ENCODE measurements at places on chromosomes 4 and X.
A peak's percentile ranks its signal among the peaks of the same experiment; 100 is the strongest.

GRCh38 chr4:17597517-17597916 is 16.9 kb upstream of the MED28 start:
- peak; percentile 45 for DNase-seq

DNA sequence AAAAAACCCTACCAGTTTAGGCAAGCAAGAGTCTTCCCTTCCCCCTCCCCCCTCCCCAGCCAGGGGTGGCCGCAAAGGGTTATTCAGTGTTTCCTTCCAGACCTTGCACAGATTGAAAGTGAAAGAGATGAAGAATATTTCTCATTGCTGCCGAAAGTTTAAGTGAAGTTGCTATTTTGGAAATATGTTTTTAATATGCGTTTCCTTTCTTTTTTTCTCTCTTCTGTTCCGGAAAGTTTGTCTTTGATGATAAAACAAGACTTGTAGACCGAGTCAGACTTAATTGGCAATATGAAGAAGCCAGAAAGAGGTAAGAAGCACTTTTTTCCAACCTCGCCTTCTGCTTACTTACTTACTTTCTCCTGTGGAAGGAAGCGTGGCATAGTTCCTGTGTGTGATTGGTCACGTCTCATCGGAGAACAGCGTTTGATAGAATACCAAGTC is 58.5 kb upstream of the CLCN4 start:
- DNase-seq = no peak

- DNase-seq = no peak
Observed at GRCh38 chrX:32370456-32371205, 840.7 kb downstream of the DMD start.

- peak; percentile 48 for DNase-seq
Observed at GRCh38 chr4:106258145-106259045, 57.6 kb downstream of the TBCK start.

- no peak for DNase-seq
Observed at GRCh38 chrX:43631841-43632240, 24.3 kb upstream of the MAOA start.

- DNase-seq = peak; percentile 25
Observed at GRCh38 chrX:45756557-45756956, 555.9 kb upstream of the DIPK2B start.

GRCh38 chrX:6021316-6022091 is 207.2 kb downstream of the NLGN4X start:
- peak; percentile 80 for DNase-seq

DNA sequence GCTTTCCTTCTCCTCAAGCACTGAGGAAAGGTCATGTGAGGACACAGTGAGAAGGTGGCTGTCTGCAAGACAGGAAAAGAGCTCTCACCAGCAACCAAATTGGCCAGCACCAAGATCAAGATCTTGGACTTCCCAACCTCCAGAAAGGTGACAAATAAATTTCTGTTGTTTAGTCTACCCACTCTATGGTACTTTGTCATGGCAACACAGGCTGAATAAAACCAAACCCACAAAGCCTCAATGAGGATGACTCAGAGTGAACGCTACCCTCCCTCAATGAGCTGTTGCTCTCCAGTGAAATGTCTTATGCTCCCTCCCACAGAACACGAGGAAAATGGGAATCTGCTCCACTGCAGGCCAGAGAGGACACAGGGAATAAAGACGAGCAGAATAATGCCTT is 244.1 kb downstream of the RAB28 start:
- peak; percentile 84 for DNase-seq

DNA sequence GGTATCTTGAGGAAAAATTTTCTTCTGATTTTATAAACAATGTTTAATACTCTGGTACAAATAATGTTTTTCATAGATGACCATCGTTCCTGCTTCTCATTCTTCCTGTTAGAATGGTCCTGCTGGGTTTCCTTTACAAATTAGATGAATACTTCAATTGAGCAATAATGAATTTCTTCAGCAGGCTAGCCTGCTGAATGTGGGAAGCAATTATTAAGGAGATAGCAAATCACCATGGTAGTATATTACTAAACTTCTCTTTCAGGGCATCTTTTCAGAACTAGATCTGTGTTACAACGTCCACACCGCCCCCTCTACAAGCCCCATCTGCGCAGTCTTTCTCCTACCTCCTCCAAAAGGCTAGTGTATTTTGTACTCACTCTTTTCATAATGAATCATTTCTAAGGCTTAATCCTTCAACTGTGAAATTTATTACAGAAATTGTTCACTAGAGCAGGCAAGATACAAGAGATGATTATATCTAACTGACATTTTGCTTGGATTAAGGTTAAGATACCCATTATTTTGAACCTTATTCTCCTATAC is 38.4 kb downstream of the GPRIN3 start:
- no peak for DNase-seq

DNA sequence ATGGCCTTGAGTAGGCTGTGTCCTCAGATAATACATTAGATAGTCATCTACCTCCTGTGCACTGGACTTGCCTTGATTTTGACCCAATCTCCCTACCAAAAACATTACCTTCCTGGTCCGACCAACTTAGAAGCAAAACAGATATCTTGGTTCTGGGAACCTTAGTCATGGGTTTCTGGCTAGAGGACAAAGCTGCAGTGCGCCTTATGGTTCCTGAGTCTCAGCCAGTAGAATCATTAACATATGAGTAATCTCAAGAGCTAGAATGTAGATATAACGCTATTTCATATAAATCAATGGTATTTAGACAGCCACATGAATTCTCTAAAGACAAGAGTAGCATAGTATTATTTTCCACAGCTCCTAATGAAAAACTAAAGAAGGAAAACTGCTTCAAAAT is 83.1 kb downstream of the GRIA3 start:
- peak; percentile 59 for DNase-seq

GRCh38 chr4:156638334-156638733 is 333.3 kb downstream of the PDGFC start:
- DNase-seq = peak; percentile 77

DNA sequence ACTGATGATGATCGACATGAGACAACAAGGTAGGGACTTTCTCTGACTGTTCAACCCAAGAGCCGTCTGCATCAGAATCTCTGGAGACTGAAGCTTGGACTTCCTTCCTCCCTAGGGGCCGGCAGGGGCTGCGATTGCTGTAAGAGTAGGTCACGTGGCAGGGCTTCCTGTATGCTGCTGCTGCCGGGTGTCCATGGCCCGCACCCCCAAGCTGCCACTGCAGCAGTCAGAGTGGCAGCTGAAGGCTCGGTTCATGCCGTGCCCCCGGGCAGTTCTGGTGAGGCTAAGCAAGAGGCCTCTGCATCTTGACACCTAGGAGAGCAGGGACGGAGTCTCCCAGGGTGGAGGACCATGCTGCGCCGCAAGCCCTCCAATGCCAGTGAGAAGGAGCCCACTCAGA is at the start of gene SASH3:
Gene SASH3, plus strand, starts transcription at position 203 of the 400 bp plus-strand sequence. Its CDS starts 149 bp downstream, at position 352.
- DNase-seq = no peak

DNA sequence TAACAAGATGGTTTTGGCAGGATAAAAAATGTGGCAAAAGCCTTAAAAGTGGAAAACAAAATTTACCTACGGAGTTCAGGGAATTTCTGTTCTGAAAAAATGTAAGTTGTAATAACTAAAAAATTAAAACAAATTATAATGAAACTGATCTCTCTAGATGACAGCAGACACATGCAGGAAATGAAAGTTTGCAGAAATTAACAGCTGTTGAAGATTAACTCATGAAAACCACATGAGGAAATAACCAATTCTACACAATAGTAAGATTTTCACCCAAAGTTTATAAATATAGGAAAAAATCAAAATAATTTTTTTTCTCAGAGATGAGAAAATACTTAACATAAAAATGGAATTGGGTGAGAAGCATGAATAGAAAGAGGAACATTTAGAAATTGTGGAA is 47.5 kb upstream of the UGT2B15 start:
- DNase-seq = no peak

- peak; percentile 77 for DNase-seq
Observed at GRCh38 chrX:153539171-153539978, 21.9 kb downstream of the ATP2B3 start.

GRCh38 chrX:111649638-111650037 is 31.3 kb upstream of the ALG13 start:
- no peak for DNase-seq

GRCh38 chrX:70970482-70970995 is 39.6 kb upstream of the SLC7A3 start:
- peak; percentile 16 for DNase-seq

GRCh38 chrX:150897421-150898320 is 797 bp downstream of the CD99L2 start:
- DNase-seq = peak; percentile 43

DNA sequence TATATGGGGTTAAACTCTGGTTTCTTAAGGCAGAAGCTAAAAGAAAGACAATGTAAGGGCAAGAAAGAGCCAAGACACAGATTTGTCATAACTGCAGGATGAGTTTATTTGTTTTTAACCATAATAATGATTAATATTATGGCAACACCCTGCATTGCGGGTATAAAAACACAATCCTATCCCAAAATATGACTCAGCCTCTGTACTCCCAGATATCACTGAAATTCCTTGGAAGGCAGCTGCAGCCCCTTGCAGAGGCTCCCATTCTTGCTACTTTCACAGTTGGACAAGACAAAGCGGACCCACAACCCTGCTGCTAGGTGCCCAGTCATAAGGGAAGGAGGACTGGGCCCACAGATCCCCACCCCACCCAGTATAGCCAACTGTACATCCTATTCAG is 20.4 kb upstream of the FGF16 start:
- DNase-seq = no peak

DNA sequence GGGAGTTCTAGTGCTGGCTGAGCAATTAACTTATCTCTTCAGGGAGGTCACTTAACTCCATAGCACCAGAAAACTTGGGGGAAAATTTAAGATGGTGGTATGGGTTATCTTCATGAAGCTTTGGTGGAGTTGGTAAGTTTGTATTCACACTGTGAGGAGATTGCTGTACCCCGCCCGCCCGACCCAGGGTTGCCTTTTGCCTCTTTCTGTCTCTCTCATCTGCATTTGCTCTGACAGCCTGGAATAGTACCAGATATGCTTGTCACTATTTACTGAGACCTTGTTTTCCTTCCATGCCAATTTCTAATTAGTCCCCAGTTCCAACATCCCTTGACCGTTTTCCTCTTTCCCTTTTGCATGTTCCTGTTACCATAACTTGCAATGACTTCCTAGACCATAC is 33.1 kb upstream of the ARHGEF9 start:
- no peak for DNase-seq

DNA sequence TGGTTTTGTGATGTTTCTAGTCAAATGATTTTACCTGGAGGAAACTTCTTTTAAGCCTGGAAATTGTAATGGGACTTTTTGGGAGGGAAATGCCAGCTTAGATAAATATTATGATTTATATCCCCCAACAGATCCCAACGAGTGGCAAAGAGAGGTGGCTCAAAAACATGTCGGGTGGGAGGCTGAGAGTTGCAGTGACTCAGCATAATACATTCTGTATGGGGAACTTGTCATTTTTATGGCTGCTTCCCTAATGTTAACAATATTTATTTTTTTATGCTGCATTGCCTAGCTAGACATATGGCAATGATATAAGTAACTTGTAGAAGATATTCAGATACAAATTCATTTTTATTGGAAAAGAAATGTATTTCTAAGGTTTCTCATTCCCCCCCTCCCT is 219.0 kb downstream of the ARHGAP10 start:
- no peak for DNase-seq

DNA sequence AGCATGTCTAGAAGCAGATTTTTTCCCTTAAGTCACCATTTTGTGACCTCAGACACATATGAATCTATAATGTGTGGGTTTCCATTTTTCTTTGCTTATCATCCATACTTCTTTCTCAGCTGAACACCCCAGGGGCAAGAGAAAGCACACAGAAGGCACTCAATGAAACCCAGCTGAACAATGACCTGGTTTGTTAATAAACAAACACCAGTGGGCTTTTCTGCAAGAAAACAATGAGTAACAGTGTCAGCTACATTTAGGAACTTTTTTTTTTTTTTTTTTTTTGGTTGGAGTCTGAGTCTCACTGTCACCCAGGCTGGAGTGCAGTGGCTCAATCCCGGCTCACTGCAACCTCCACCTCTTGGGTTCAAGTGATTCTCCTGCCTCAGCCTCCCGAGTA is 40.7 kb upstream of the KLF3 start:
- DNase-seq = no peak

- DNase-seq = no peak
Observed at GRCh38 chr4:163949976-163950601, 455.6 kb downstream of the TMA16 start.

DNA sequence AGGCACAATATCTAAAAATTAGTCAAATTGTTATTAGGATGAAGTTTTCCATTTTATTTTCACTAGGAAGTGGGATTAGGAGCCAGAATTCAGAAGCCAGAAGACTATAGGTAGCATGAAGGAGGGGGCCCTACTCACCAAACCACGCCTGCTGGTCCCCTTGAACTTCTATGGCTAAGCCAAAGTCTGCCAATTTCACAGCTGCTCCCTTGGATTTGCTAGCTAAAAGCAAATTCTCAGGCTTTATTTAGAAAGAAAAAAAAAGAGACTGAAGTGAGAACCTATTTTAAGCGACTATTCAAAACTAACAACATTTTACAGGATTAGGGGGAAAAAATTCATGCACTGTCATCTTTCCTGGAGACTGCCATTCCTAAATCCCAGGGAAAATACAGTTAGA is 224.3 kb downstream of the CAMK2D start:
- DNase-seq = no peak

- no peak for DNase-seq
Observed at GRCh38 chrX:10506781-10507180, 113.6 kb downstream of the MID1 start.

- DNase-seq = peak; percentile 20
Observed at GRCh38 chr4:51840781-51841180, 2.2 kb upstream of the DCUN1D4 start.

- no peak for DNase-seq
Observed at GRCh38 chr4:148790246-148790645, 348.0 kb upstream of the NR3C2 start.

DNA sequence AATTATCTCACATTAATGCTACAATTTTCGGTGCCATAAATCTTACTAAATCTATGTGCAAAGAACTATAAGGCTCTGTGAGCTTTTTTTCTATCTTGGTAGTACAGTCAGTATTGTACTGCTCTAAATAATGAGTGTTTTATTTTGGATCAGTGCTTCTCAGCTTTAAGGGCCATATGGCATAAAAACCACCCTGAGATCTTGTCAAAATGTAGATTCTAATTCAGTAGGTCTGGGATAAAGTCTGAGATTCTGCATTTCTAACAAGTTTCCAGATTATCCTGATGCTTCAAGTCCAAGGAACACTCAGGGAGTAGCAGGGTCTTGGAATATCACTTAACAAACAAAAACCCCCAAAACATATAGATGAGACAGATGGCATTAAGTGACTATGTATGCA is 486.5 kb downstream of the GRXCR1 start:
- DNase-seq = no peak

All from astrocyte of the hippocampus (primary cell).